T-helper 9 cell (primary cell): ENCODE measurements at places on chromosomes 5 and 9.

GRCh38 chr9:124442379-124442778, 7.9 kb upstream of the ADGRD2 start:
- no peak for DNase-seq

- DNase-seq = no peak
Observed at GRCh38 chr5:121963392-121963791, 1.6 kb downstream of the SRFBP1 start.

DNA sequence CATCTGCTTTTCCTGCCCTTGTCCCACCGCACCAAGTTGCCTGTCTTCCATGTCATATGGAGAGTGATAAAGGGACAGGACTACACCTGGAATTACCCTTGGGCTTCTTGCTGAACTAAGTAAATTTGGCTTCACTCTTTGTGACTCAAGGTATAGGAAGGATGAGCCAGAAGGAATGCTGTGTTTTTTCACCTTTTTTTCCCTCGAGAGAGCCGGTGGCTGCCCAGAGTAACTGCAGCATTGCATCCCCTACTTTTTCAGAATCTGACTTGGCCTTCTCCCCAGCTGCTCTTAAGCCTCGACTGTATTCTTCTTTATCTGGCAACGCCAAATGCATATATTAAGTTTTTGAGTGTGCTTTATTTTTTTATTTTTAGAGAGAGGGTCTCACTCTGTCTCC, 38.4 kb downstream of the RCL1 start:
- DNase-seq = no peak

GRCh38 chr9:96883922-96884321, 29.6 kb upstream of the ZNF782 start:
- DNase-seq = no peak

- no peak for DNase-seq
Observed at GRCh38 chr5:82287625-82288024, 9.5 kb upstream of the RPS23 start.

- DNase-seq = no peak
Observed at GRCh38 chr5:102421647-102422046, 77.2 kb downstream of the SLCO6A1 start.

- no peak for DNase-seq
Observed at GRCh38 chr5:80054682-80055081, 19.5 kb downstream of the THBS4 start.

- DNase-seq = peak; percentile 34
Observed at GRCh38 chr9:35749515-35750255, 598 bp downstream of the RGP1 start.

DNA sequence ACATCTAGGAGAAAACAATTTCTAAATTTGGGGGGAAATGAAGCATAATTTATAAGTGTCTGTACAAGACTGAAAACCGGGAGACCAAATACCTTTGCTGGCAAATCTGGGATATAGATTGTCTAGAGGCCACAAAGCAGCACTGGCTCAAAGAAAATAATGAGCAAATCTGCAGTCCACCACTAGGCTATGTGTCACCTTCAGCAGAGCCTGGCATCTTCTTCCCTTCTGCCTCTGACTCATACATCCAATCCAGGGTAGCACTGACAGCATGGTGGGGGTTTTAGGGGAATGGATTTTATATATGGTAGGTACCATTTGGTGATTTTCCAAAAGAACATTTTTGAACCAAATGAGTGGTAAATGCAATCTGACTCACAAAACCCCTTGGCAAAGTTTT, 12.8 kb downstream of the FAM81B start:
- DNase-seq = no peak

- DNase-seq = no peak
Observed at GRCh38 chr5:150211156-150212030, 21.5 kb downstream of the SLC6A7 start.

- DNase-seq = no peak
Observed at GRCh38 chr9:82153032-82153431, 164.5 kb downstream of the SPATA31D1 start.

DNA sequence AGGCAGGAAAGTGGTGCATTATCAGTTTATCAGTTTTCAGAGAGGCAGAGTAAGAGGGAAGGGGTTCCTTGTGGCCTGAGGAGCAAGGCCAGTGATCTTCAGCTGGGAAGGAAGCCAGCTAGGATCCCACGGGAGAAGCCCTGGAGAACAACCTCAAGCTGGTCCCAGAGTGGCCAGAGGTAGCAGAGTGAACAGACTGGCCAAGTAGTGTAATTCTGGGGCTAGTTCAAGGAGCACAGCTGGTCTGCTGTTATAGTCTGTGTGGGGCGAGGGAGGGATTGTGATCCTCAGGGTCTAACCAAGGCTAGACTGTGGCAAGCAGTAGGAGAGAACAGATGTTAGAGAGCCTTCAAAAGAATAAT, 164.6 kb downstream of the CARTPT start:
- DNase-seq = no peak

DNA sequence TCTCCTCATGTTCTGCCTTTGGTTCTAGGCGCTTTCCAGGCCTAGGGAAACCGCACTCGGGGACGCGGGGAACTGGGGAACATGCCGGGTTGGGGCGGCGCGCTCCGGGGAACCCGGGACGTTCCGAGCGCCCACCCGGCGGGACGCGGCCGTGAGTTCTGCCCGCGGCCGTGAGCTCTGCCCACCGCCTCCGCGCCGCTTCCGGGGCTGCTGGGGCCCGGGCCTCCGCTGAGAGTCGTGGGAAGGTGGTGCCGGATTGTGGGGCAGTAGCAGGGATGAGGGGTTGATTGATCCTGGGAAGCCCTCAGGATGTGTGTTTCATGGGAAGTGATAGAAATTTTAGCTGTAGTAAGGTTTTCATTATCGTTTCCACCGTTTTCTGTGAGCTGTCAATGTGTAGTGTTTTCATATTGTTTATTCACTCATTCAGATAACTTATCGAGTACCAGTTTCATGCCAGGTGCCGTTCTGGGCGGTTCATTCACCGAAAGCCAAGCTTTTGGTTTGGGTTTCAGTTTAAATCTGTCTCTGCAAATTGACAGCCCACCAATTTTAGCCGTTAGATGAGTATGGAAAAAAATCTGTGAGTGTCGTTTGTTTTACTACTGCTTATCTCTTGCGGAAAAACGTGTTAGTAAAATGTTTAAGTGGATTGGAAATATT, 657 bp downstream of the MTRR start:
- DNase-seq = peak; percentile 18

GRCh38 chr5:121018004-121018403, 553.9 kb downstream of the PRR16 start:
- DNase-seq = no peak

DNA sequence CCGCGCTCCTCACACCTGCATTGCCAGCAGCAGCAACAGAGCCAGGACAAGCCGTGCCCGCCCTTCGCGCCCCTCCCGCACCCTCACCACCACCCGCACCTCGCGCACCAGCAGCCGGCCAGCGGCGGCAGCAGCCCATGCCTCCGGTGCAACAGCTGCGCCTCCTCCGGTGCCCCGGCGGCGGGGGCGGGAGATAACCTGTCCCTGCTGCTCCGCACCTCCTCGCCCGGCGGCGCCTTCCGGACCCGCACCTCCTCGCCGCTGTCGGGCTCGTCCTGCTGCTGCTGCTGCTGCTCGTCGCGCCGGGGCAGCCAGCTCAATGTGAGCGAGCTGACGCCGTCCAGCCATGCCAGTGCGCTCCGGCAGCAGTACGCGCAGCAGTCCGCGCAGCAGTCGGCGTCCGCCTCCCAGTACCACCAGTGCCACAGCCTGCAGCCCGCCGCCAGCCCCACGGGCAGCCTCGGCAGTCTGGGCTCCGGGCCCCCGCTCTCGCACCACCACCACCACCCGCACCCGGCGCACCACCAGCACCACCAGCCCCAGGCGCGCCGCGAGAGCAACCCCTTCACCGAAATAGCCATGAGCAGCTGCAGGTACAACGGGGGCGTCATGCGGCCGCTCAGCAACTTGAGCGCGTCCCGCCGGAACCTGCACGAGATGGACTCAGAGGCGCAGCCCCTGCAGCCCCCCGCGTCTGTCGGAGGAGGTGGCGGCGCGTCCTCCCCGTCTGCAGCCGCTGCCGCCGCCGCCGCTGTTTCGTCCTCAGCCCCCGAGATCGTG, 517 bp downstream of the KCNN2 start:
- no peak for DNase-seq

- DNase-seq = no peak
Observed at GRCh38 chr5:153367466-153367865, 123.0 kb upstream of the GRIA1 start.

DNA sequence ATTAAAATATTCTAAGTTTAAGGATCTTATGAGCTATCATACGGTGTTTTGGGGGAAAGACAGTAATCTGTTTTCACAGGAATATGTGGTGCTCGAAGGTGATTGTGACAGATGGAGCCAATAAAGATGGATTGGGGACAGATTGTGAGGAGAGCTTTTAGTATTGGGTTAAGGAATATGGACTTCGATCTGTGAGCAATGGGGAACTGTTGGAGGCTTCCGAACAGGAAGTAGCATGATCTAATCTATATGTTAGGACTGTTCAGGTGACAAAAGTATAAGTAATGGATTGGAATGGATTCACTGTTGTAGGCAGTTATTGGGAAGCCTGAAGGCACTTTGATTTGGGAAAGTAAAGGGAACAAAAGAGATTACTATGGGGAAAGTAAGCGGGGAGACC, 7.4 kb upstream of the ELL2 start:
- no peak for DNase-seq

DNA sequence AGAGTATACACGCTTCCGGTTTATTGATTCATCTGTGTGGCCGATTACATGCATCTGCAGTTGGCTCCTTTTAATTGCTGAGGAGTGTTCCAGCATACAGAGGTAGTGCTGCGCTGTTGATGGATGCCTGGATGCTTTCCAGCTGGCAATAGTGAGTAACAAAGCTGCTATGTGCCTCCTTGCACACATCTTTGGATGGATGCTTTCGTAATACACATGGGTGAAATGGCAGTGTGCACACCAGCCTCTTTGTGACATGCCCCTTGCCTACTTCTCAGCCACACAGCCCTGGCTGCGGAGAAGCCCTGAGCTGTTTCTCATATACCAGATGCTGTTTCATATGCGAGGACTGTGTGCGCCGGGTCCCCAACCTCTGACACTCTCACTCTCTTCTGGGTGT, 151.0 kb downstream of the GADD45G start:
- DNase-seq = no peak

- DNase-seq = no peak
Observed at GRCh38 chr9:121026768-121027167, 23.3 kb downstream of the C5 start.

DNA sequence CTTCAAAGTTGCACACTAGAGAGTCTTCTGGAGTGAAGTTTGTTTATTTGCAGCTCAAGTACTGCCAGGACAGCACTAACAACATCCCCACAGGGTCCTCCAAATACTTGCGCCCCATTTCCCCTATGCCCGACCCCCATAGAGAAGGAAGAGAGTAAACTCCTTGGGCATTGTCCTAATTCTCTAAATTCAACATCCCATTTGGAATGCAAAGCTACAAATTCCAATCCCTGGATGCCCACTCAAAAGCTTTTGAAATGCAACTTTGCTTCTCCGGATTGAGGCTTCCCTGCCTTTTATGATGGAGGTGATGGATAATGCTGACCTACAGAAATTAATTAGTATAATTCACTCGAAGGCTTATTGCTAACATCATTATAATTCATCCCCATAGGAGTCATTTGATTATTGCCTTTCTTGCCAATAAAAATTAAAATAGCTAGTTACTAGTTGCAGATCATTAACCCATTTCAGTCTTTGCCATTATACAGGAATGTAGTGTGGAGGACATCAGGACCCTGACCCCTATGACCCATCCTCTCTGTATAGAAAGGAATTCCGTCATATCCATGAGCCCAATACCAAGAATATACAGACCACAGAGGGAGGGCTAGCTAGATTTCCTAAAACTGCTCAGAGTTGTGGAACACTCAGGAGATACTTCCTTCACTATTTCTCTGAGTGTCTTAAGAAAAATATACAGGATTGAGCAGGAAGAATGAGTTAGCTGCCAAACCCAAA, 277.6 kb downstream of the ZNF608 start:
- no peak for DNase-seq

DNA sequence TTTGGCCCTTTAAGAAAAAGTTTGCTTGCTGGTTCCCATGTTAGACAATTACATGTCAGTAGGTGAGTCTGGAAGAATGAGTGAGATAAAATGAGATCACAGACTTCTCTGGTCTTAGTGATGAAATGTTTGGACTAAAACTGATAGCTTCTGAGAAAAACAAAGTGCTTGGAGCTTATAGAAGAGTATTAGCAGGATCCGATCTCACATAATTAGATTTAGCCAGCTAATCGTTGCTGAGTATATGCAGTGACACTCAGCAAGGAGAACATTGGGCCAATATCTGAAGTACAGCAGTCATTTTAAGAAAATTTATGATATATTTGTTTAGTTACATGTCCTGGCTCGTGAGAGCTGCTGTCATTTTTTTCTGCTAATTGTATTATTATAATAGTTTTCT, 135.8 kb downstream of the SNCAIP start:
- no peak for DNase-seq

- no peak for DNase-seq
Observed at GRCh38 chr5:163330723-163331668, 106.4 kb upstream of the CCNG1 start.

GRCh38 chr5:16577677-16578076, 39.1 kb downstream of the RETREG1 start:
- DNase-seq = no peak

DNA sequence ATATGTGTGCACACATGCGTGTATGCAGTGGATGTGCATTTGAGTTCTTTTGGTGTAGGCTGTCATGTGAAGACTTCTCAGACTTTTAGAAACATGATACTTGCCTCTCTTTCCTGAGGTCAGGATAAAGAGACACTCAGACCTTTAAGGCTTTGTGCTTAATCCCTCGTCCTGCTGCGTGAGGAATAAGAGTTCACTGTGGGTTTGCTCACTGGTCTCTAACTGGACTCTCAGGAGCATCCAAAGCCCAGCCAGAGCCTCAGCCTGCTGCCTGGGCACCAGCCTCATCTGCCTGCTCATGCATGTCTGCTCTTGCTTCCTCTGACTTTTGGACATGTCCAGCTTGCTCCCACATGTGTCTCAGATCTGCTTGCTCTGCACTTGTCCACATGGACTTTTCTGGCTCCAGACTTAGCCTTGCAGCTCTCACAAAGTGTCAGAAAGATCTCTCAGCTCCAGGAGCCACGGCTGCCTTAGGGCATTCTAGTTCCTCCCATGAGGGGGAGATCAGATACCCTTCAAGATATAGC, 65.1 kb upstream of the ZNF366 start:
- no peak for DNase-seq

DNA sequence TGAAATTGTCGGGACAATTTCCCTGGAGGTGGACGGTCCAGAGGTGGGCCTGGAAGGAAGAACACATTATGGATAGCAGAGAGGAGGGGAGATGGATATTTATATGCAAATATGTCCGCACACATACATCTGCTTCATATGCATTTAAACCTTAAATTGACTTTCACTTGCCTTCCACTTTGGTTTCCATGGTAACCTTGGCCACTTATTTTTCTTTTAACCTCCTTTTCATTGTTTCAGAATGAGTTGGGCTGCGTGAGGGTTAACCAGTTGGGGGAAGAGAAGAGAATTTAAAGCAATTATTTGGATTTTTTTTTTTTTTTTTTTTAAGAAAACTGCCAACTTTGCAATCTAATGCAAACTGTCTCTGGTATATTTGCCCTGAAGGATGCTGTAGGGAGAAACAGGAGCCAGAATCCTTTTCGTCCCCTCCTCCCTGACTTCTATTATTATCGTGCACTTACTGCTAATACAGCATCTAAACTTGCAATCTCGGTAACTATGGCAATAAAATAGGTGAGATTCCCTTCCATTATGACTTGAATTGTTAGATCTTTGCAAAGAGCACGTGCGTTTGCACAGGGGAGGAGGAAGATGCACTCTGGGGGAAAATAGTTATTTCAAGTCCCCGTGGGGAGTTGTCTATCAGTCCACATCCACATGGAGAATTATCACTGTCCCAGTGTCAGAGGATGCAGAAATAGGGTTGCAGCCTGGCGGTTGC, 35.6 kb downstream of the TLR4 start:
- no peak for DNase-seq

GRCh38 chr5:37838152-37838932, 1.5 kb downstream of the GDNF start:
- DNase-seq = no peak
